Common myeloid progenitor, CD34-positive (primary cell): ENCODE measurements at places on chromosomes 7 and 10.

DNA sequence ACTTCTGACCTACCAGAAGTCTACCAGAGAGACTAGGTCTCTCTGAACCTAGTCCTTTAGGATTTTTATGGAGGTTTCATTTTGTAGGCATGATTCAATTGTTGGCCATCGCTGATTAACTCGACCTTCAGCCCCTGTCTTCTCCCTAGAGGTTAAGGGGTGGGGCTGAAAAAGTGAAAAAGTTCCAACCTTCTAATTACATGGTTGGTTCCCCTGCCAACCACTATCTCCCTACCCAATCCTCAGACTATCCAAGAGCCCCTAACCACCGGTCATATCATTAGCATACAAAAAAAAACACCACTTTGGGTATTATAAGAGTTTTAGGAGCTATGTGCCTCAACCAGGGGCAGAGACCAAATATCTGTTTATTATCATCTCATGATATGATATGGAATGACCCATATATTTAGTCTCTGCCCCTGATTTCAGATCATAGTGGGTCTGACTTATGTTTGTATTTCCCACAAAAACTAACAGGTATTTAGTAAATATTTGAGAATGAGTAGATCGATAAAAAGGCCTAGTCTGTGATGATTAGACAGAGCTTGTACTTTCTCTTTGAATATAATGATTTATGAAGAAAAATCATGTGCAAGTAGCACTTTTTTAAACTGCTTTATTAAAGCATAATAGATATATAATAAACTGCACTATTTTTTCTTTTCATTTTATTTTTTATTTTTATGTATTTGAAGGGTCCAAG, 35.8 kb downstream of the DNAJC9 start:
- DNase-seq: no peak

- no peak for DNase-seq
These were observed 64.0 kb downstream of the MAD1L1 start for GRCh38 chr7:2168615-2169311.

DNA sequence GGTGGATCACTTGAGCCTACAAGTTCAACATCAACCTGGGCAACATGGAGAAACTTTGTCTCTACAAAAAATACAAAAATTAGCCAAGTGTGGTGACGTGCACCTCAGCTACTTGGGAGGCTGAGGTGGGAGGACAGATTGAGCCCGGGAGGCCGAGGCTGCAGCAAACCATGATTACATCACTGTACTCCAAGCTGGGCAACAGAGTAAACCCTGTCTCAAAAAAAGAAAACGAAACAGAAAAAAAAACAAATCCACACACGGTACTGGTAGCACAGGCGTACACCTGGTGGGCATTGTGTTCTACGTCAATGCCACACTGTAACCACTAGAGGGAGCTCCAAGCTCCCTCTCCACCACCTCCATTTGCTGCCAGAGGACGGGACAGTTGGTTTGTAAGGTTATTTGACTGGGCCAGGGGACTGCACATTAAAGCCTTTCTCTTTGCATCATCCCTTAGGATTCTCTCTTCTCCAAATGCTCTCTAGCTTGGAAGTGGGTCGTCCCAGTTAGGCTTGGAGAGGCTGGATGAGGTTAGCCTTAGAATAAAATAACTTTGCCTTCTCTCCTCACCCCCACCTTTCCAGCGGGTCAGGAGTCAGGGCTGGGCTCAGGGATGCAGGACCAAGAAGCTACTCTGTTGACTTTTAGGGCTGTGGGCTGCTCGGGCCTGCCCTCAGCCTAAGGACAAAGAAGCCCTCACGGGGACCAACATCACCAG, 130.8 kb downstream of the SORBS1 start:
- DNase-seq: peak; percentile 49

DNA sequence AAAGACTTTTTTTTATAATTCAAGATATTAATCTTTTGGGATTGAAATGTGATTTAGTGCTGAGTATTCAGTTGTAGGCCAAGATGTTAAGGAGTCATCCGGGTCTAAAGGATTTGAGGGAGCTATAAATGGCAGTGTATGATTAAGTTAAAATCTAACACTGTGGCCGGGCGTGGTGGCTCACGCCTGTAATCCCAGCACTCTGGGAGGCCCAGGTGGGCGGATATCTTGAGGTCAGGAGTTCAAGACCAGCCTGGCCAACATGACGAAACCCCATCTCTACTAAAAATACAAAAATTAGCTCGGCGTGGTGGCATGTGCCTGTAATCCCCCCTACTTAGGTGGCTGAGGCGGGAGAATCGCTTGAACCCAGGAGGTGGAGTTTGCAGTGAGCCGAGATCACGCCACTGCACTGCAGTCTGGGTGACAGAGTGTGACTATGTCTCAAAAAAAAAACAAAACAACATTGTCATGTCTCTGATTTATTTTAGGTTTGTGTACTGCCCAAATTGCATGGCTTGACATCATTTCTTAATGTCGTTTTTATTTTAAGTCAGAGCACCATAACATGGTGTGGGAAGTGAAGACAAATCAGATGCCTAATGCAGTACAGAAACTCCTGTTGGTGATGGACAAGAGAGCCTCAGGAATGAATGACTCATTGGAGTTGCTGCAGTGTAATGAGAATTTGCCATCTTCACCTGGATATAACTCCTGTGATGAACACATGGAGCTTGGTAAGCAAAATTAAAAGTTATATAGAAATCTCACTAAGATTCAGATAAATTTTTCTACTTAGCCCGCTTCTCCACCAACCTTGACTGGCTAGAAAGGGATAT, 10.7 kb downstream of the HBP1 start:
- DNase-seq: no peak

- DNase-seq: no peak
These were observed 37.7 kb downstream of the PPP1R17 start for GRCh38 chr7:31724696-31725095.

- DNase-seq: no peak
These were observed 295.3 kb upstream of the COBL start for GRCh38 chr7:51611937-51612336.

DNA sequence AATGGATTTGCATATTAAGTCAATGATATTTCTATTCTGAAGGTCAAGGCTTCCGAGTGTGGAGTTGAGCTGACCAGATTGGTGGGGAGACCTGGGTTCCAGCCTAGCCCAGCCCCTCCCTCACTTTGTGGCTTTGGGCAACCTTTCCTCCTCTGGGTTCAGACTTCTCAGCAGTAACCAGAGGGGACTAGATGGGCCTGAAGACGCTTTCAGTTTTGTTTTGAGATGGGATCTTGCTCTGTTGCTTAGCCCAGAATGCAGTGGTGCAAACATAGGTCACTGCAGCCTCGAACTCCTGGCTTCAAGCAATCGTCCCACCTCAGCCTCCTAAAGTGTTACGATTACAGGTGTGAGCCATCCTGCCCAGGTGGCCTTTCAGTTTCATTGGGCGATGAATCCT, 68.1 kb upstream of the LEP start:
- DNase-seq: no peak

DNA sequence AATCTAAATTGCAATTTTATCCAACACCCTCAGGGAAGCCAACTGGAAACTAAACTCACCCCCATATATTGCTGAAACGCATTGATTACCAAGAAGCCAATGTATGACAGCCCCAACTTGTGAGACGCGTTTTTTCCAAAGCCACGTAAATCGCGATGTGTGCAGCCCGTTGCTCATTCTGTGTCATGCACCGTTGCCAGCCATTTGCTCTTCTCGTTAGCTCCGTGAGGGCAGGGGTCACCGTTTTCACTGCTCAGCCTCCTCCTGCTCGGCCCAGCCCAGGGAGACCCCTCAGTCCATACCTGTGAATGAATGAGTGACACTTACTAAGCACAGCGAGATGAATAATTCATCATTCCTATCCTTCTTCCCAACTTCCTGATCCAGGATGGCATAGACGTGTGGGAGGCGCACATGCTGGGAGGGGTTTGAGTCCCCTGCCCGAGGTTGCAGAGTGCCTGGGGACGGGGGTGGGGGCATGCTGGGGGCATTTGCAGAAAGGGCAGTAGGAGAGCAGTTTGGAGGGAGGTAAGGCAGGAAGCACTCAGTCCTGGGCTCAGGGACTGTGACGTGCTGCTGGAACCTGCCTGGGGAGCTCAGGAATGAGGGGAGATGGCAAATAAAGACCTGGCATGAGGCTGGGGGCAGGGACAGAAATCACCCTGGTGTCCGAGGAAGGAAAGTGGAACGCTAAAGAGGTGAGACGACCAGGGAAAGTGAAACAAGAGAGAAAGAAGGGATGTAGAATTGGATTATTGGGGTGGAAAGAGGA, 104.2 kb upstream of the SDK1 start:
- DNase-seq: no peak

GRCh38 chr10:35925493-35925892, 283.4 kb upstream of the FZD8 start:
- DNase-seq: no peak

GRCh38 chr10:59688921-59689351, 20.7 kb downstream of the SLC16A9 start:
- peak; percentile 21 for DNase-seq

DNA sequence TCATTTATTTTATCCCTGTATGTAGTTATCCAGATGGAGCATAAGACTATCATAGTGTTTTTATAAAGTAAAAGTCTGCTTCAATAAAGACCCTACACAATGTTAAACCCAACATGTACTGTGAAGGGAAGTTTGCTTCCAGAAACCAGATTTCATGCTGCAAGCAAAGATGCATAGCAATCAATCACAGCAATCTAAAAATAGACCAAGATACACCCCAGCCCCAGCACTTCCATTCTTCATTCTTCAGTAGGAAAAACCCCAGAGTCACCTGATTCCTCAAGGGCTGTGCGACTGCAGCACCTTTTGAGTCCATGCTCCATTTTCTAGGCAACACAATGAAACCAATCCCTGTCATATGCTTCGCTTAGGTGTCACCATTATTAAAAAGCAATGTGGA, 66.9 kb upstream of the PDE1C start:
- DNase-seq: no peak

DNA sequence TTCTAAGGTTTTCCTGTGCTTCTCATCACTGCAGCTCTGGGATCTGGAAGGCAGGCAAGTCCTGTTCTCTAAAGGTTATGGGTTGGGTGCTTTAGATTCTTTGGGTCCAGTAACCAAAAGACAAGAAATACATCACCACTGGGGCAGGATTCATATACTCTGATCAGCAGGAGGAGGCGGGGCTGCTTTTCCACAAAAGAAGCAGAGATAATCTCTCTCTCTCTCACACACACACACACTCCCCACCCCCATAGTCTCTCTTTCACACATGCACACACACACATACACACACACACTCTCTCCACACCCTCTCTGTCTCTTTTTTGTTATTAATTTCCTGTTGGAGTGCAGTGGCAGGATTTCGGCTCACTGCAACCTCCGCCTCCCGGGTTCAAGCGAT, 13.0 kb upstream of the ACBD5 start:
- DNase-seq: no peak

DNA sequence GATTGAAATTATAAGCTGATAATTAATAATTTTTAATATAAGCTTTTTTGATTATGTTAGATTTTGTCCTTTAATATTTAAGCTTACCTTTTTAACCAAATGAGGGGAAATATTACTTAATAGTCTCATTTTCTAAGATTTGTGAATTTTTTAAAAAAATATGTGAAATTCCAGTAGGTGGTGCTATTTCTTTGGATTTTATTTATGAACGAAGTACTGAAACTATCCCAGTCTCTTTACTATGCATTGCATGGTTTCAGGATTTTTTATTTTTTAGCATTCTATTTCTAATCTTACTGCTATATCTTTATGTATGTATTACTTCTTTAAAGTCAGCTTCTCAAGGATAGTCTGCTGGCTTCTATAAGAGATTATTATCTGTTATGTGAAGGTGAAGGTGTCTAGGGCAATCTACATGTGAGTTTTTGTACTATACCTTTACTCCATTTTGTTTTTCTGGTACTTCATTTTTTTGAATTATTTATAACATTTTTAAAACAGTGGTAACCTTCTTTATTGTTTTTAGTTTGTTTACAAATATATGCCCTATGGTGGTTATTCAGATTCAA, 78.3 kb downstream of the ATRNL1 start:
- DNase-seq: peak; percentile 16

DNA sequence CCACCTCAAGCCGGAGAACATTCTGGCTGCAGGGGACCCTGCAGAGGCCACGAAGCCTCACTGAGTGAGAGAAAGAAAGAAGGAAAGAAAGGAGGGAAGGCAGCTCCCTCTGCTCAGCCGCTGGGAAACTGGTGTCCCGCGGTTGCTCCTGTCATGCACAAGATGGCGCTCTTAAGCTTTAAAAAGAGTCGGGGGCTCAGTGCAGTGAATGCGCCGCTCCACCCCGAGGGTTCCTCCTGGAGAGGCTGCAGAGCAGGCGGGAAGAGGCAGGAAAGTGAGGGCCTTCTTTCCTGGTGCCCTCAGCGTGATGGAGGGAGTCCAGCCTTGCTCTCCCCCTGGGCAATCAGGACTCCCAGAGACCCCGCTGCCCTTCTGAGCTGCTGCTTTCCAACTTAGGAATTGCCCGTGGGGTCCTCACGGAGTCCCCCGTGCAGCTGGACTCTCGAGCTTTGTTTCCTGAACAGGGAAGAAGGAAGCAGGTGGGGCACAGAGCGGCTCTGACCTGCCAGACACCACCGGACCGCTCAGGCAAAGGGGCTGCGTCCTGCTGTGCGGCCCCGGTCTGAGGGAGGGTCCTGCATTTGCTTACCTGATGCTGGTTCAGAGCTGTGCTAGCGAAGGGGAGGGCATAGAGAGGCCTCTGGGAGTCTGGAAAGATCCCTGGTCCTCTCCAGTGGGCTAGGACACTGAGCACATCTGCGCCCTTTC, 141.9 kb upstream of the MKI67 start:
- DNase-seq: peak; percentile 66

DNA sequence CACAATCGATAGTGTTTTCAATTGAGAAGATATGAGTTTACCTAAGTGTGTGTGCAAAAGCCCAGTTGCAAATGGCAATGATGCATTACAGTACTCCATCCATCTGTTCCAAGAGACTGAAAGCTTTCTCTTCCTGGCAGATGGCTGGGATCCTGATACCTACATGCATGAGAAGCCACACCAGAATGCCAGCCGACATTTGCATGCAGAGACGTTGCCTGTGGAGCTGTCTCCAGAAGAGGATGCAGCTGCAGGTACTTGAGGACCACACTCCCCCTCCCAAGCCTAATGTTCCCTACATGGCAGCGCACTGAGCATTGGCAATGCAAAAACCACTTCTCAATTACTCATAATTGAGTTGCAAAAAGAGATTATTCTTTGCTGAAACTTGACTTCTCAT, 332.1 kb downstream of the WDR11 start:
- no peak for DNase-seq

DNA sequence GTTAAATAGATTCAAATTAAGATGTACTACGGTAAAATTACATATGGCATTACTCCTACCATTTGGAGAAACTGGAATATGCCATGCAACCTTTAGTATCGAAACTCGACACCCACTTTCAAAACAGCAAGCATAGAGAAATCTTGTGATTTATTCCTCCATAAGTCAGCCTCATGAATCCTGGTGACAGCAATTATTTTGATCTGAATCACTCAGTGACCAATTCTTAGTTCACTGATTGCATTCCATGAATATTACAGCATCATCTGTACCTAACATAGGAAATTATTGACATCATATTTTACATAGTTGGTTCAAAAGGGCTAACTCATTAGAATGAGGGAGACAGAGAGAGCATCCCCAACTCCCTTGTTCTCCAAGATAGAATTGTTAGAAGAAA, 89.6 kb downstream of the CACNB2 start:
- DNase-seq: no peak
